ENCODE measurements at places on chromosomes 13 and 19.

- no peak for DNase-seq
Measured at GRCh38 chr13:52665325-52665724, 12.7 kb downstream of the SUGT1 start.

DNA sequence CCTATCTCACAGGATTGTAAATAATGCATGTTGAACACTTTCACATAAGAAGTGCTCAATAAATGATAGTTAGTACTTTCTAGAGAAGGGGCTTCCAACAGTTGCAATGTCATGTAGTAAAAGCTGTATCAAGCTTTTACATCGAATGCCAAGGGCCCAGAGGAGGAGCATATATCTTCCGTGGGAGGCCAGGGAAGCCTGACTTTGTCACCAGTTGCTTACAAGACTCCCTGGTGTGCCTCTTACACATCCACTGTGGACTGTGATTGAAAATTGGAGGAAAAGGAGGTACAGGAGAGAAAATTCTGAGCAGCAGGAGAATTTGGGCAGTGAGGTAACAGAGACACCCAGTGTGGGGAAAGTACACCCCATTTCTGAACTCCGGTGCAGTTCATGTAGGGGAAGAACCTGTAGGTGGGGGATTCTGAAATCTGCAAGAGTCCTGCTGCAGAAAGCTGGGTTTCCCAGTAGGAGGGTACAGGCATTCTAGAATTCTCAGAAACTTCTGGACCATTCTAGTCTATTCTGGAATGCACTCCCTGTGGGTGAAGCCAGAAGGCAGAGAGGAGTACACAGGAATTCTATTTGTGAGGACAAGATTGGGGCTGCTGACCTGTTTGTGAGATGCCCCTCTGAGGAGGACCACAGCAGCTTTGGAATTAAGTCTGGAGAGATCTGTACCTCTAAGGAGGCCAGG is 54.0 kb downstream of the ALOX5AP start:
- DNase-seq = no peak

- no peak for DNase-seq
Measured at GRCh38 chr13:94753327-94753726, 41.0 kb upstream of the SOX21 start.

- DNase-seq = no peak
Measured at GRCh38 chr19:51535535-51535934, 4.1 kb upstream of the SIGLEC6 start.

DNA sequence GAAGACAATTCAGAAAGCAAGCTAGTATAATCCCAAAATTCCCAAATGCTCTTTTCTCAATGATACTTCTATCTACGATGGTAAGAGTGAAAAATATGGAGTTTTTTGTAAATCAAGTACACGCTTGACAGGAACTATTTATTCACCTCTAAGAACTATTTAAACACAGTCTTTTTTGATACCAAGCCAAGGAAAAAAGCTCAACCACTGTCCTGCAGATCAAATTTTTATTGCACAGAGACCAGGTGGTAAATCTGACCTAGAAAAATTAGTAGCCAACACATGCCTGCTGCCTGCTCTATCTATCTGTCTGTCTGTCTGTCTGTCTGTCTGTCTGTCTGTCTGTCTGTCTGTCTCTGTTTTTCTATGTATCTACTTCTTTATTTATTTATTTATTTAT is 292.2 kb downstream of the MZT1 start:
- DNase-seq = no peak

DNA sequence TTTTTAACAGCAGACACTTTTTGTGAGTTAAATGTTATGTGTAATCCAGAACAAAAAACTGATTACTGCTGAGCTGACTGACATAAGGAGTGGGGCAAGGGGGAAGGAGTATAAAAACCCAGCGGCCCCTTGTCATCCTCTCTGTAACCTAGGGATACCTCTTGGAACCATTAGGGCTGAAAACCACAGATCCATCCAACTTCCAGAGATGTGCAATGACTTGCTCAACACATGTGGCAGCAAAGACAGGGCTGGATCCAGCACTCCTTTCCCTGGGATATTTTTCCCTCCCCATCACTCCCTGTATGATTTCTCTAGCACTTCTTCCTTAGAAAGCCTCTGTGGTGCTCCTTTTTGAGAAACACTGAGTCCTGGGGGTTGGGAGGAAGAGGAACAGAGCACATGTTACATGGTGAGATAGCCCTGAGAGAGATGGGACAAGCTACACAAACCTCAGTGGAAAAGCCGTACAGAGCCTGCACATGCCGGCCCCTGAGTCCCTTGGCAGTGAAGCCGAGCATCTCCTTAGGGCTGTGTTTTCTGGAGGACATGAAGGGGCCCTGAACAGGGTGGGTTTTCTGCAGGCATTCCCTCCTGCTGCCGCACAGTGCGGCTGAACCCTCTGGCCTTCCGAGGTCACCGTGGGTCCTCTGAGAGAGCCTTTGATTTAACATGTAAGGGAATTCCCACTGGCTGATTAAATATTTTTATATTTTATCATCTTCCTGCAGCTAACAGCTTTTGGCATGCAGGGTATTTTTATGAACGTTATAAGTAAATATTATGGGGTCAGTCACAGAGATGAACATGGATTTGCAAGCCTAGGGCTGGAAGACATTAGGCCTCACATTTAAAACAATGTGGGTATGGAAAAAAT is 219.9 kb downstream of the COG6 start:
- DNase-seq = no peak

DNA sequence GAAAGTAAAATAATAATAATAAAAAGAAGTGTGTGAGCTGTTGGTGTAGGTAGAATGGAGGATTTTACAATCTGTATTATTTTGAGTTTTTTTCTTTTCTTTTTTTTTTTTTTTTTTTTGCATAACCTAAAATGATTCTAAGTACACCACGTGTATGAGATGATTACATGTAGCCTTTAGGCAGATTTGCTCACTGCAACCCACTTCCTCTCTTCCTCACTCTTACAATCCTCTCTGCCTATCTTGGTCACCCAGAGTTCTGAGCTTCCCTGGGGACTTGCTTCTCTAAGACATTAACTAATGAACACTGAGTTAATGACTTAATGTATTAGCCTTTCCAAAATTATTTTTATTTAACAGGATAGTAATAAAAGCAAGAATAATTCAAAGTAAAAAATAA is 1169.6 kb downstream of the EFNB2 start:
- no peak for DNase-seq

- no peak for DNase-seq
Measured at GRCh38 chr13:61531383-61532065, 115.9 kb upstream of the PCDH20 start.

DNA sequence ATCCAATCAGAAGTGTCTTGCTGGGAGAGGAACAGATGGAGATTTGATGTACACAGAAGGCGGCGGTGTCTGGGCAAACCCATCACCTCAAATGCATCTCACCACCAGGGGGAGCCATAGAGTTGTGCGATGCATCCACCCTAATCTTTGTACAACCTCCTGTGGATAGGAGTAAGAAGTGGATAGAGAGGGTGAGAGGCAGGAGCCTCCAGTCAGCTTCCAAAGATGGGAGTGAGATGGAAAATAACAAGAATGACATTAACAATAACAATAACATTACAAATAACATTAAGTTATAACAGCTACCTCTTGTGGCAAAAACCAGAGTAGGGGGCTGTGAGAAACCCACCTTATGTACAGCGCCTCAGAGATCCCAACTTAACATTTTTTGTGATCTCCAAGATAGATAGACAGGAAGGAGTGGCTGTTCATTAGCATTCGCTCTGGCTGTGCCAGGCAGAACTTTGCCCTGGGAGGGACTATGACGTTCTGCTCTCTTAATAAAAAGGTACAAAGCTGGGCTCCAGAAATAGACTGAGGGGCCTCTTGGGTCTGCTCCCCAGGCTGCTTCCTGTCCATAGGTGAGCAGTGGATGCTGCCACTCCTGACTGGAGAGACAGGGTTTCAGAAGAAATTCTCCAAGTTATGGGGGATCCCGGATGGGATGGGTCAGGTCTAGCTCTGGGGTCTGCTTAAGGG is 5.2 kb upstream of the CEACAM18 start:
- peak; percentile 84 for DNase-seq
